ENCODE measurements at places on chromosomes 3 and 15.

GRCh38 chr15:63037976-63038720, 4.4 kb upstream of the TPM1 start:
- DNase-seq, result no peak

DNA sequence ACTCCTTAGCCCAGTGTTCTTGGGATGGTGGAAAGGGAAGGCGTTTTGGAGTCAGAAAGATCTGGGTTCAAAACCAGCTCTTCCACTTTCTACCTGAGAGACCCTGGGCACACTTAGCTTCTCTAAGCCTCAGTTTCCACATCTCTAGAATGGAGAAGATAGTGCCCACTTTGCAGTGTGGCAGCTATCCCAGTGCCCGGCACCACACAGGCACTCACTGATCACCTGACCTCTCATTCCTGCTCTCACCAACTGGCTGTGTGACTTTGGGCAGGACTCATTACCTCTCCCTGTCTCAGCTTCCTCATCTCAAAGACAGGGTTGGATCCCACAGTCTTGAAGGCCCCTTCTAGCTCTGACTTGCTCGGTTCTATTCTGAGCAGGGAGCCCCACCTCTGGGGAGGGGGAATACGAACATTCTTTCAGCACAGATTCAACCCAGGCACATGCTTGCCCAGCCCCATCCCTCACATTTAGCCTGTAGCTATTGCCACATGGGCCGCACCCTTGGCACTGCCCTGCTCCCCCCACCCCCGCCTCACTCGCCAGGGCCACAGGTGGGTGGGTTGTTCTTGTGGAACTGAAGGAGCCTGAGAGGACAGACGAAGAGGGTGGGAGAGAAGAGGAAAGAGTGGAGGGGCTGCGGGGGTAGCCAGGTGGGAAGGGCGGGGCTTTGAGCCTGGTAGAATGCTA, 39.2 kb downstream of the EPHB3 start:
- no peak for DNase-seq

- DNase-seq, result no peak
These were observed 41.2 kb downstream of the GJD2 start for GRCh38 chr15:34713635-34714034.

- DNase-seq, result no peak
These were observed 5.5 kb upstream of the ZNF662 start for GRCh38 chr3:42900226-42901072.

- DNase-seq, result no peak
These were observed 15.8 kb upstream of the TFDP2 start for GRCh38 chr3:142165194-142165593.

DNA sequence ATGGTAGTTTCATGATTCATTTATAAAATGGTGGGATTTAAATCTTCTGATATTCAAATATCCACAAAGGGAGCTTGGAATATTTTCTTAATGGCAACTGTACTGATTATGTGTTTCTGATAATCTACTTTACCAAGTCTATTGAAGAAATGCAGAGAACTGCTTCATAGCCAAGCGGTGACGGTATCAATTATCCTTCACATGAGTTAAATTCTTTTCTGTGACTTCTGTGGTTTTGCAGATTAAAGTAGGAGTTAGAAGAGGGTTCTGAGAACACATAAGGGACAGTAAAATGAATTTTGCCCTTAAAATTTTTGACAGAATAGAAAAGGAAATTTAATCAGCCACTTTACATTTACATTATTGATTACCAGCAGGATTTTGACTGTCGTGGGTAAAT, 563.2 kb downstream of the GBE1 start:
- DNase-seq, result no peak

GRCh38 chr3:188220097-188220788, 66.3 kb downstream of the LPP start:
- no peak for DNase-seq

DNA sequence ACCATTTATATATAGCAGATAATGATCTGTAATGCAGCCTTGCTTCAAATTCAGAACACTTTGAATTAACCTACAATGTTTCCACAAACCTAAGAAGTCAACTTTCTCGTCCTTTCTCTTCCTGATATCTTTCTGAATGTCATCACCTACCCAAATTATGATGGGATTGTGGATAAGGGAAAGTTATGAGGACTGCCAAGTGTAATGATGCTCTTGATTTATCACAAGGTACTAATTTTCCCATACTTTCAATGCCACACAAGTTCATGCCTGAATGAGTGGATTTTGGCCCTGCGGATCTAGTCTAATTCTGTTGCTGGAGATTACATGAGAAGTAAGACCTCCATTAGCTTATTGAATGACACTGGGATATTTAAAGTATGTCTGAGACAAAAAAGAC, 82.6 kb upstream of the NANOGP8 start:
- no peak for DNase-seq

- no peak for DNase-seq
These were observed 63.4 kb downstream of the CACNA2D3 start for GRCh38 chr3:54185740-54186139.

DNA sequence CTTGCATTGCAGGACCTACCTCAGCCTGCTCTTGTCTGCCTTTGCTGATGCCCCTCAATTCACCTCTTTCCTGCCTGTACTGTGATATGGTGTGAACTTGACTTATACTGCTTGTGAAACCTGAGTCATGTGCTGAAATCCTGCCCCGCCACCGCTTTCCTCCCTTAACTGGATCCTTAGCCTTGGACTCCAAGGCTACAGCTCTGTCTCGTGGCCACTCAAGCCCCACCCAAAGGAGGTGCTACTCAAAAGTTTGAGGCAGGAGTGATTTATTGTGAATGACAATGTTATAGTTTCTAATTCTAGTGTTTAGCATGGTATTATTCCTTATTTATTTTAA, 56.1 kb downstream of the MYZAP start:
- no peak for DNase-seq

DNA sequence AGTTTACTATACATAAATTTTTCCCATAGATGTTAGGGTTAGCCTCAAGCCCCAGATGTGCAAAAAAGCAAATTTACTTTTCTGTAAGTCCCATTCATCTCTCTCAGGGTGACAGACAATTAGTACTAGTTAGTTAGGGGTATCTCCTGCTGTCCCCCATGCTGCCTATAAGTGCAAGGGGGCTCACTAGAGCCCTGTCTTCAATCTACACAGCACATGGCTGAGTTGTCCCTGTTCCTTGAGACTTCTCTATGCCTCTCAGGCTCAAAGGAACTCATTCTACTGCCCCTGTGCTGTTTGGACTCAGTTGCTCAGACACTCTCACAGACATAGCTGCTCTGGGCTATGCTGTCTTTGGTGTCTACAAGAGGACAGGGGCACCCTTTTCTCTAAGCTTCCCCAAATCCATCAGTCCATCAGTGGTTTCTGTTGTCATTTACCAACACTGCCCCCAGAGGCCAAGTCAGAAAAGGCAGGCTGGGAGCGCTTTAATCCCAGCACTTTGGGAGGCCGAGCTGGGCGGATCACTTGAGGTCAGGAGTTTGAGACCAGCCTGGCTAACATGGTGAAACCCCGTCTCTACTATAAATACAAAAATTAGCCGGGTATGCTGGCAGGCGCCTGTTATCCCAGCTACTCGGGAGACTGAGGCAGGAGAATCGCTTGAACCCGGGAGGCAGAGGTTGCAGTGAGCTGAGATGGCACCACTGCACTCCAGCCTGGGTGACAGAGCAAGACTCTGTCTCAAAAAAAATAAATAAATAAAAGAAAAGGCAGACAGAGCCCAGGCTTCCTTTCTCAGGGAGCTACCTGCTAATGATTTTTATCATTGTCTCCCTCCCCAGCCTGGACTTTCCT, 31.4 kb upstream of the PRTG start:
- DNase-seq, result no peak

DNA sequence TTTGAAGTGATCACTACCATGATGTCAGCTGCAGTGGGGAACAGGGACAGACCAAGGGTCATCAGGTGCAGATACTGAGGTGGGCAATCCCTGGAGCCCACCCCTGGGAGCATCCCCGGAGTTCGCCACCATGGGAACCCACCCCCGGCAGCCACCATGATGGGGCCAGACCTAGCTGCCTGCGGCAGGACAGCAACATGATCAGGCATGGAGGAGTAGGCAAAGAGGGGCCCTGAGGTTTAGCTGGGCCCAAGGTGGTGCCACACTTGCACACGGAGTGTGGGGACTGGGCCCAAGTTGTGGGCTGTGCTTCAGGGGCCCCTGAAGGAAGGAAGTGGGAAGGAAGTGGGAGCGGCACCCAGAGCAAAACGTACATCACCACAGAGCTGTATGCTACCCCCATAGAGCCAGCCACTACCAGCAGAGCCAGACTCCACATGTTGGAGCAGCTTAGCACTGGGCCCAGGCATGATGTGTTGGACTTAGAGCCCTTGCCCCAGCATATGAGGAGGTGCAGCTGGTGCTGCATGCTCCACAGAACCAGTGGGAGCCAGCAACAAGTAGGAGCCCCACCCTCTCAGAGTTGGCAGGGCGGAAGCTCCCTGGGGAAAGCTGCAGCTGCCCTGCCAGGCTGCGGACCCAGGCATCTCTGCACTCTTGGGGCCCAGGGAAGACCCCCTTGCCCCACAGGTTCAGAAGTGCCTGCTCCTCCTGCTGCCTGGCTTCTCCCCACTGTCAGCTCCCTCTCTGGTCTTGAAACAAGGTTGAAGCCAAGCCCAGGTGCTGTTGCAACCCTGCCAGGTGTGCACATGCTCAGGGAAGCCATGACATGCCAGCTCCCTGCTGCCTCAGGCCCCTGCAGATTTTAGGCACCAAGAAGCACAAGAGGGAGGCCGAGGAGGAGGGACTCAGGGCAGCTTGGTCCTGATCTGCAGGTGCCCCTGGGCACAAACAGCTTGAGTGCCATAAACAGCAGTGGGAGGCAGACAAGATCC, 515.3 kb downstream of the ZBBX start:
- no peak for DNase-seq

- DNase-seq, result no peak
These were observed 180.7 kb upstream of the TTC14 start for GRCh38 chr3:180421221-180421620.

- DNase-seq, result no peak
These were observed 33.3 kb downstream of the CMTM6 start for GRCh38 chr3:32469151-32469874.

DNA sequence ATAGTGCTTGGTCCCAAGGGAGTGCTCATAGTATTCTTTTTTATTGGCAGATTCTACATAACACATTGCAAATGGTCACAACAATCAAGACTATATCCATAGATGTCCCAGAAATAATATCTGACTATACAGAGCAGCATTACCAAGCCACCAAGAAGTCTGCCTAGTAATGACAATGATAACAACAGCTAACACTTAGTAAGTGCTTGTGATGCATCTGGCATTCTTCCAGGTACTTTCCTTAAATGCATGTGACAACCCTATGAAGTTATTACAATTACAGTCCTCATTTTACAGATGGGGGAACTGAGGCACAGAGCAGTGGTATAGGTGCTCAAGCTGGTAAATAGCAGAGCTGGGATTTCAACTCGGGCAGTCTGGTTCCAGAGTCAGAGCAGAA, 49.6 kb upstream of the ICE2 start:
- DNase-seq, result no peak

DNA sequence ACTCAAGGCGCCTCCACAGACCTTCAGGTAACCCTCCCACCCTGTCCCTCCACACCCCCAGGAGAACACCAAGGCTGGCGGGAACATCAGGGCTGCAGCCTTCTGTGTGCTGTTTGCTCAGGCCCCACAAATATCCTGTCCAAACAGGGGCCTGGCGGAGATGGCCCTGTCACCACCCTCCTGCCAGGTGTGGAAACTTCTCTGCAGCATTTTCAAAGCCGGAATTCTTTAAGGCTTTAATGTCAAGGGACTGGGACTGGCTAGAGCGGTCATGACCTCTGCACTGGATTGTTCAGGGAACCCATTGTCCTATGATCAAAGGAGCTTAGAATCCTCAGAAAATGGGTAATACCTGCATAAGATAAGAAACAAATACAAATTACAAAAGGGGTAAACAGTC, 46.6 kb downstream of the FBLN2 start:
- no peak for DNase-seq

DNA sequence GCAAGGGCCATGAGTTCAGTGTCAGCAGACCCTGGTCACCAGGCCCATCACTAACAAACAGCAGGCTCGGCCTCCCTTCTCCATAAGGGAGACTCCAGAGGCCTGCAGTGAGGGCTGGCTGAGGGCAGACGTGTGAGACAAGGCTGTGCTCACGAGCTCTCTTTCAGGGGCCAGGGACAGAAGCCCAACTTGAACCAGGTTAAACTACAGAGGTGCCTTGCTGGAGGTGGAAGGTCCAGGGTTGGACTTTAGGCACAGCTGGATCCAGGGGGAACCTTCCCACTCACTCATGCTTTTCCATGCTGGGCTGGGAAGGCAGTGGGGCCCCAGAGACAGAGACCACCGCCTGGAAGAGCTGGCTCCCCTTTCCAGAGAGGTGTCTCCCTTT, 19.0 kb downstream of the CFAP100 start:
- no peak for DNase-seq

GRCh38 chr3:181717549-181718171, 5.9 kb downstream of the SOX2 start:
- no peak for DNase-seq

DNA sequence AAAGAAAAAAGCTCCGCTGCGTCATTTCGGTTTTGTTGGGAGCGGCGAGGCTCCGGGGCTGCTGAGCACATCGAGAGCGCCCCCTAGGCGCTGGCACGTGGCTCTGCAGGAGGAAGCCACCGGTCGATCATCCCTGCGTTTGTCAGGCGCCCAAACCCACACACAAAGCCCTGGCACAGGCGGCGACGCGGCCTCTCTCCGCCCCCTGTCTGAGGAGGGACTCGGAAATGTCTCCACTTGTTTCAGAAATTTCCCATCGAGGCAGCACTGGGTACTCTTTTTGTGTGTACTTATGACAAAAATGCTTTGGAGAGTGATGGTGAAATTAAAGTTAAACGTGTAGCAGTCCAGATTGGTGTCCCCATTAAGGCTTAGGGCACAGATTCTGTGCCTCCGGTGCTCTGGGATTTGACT, 407.3 kb upstream of the ONECUT1 start:
- DNase-seq, result no peak

DNA sequence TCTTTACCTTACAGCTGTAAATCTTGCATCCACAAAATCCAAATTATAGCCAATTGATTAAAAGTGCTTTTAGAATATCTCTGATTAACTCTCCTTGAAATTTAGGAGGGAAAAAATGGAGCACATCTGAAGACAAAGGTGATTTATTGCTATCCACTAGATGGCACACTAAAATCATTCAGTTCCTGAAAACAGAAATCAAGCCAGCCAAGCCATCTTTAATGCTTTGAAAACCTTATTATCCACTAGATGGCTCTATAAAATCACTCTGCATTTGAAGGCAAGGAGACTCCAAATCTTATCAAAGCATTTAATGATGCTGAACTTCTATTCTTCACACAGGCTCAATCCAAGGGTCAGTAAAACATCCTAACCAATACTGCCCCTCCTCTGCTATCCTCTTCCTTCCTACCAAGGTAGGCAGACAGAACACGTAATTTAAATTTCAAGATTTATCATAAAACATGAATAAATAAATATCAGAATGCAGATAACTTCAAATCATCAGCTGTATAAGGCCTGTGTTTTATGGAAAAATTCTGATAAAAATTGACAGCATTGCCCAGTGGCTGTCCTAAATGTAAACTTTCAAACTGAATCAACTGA, 48.4 kb downstream of the GOLIM4 start:
- no peak for DNase-seq

GRCh38 chr15:85759376-85759775, 35.3 kb downstream of the KLHL25 start:
- no peak for DNase-seq

All from stimulated activated CD4-positive, alpha-beta T cell treated with anti-CD3 and anti-CD28 coated beads, Interleukin-1b, Interleukin-23, amount 100 ng/mL, for 1 hour (primary cell).